Pancreas (tissue), 10 donors: ENCODE measurements at places on chromosomes 4 and X. TPM values are rescaled to one million over a fixed set of nuclear protein-coding genes. Genes with fewer than 3 reads are reported as not detected.

NSUN7 gene
- 6.5 TPM for total RNA-seq

FMR1NB gene
- not detected for total RNA-seq

TLR10 gene
- 0.04 TPM for total RNA-seq

RAB41 gene
- total RNA-seq: not detected

MAD2L1 gene
- 1.8 TPM for total RNA-seq

MTCP1 gene
- 18.3 TPM for total RNA-seq

BEX2 gene
- 19.0 TPM for total RNA-seq

MTMR8 gene
- total RNA-seq: 0.91 TPM

GLRA3 gene
- 0.05 TPM for total RNA-seq

FAM47A gene
- not detected for total RNA-seq

DNA sequence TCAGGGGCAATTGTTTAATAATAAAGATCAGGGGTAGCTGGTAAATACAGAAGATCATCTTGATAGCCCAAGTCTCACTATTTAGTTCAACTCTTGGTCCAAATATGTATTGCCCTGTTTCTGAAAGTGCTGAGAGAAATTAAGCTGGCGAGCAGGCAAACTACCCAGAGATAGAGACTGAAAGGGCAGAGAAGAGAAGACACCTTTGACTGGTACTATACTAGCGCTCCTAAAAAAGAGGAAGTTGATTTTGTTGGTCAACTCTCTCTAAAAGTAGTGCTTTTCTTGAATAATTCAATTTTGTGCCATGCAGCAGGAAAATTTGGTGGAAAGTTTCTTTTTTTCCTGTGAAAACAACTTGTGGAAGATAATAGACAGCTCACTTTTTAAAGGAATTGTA, 64.0 kb downstream of the IGSF1 start:
- DNase-seq: no peak

DNA sequence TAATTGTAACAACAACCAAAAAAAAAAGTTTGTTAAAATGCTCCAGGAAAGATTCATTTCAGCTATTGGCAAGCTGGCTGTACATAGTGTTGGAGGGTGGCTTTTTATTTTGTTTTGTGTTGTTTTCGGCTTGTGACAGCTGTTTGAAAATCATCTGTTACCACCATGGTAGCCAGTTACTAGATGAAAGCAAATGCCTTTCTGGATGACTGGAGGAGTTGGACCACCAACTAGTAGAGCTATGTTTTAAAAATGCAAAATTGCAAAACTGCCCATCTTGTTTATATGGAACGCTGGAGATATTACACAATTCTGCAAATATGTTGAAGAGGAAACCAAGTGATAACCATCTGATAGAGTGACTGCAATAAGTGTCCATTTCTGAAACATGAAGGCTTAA, 53.2 kb upstream of the TNIP3 start:
- no peak for DNase-seq

- DNase-seq: no peak
Measured at GRCh38 chrX:154517101-154517781, 1.2 kb upstream of the FAM3A start.

DNA sequence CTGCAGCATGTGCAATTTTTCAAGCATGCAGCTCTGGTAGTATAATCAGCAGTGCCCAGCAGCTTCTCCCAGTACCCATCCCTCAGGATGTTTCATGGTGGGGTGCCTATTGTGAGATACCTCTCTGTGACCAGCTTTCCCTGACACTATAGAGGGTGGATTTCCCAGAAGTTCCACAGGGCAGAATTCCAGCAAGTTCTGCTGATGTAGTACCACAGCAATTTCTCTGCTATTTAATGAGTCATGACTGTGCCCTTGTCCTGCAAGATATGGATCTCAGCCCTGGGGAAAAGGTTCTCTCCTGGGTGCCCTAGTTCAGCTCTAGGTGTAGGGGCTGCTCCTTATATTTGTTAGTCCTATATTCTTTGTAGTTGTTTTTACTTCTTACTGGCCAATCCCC, 174.8 kb downstream of the ENOX2 start:
- DNase-seq: no peak

DNA sequence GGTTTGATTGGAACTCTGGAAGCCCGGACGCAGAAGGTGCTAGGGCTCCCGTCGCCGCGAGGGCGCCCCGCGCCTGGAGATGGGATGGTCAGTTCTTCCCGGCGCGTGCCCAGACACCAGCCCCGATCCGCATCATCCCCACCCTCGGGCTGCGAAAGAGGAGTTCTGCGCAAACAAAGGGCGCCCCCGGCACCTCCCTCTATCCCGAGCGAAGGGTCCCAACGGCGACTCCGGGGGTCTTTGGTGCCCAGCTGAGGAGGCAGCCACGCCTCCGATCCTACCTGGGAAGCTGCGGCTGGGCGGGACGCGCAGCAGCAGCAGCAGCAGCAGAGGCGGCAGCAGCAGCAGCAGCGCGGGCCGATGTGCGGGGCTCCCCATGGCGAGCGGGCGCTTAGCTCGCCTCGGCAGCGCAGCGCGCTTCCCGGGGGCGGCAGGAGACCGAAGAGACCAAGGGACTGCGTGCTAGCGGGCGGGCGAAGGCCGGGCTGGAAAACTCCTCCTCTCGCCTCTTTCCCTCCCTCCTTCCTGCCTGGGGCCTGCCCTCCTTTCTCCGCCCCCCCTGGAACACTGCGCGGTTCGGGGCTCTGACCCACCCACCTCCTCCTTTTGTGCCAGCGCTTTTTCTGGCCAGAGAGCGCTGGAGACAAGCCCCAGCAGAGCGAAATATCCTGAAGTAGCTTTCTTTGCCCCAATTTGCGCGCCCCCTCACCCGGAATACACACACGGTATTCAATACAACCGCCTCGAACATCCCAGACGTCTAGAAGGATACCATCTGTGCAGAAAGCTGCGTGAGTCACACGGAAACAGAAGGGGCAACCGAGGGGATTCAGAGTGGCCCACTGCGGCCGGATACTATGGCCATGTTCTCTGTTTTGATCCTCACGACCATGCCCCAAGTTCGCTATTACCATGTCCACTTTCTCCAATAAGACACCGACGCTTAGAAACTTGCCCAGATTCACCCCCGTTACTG, at the start of gene SRPX:
Gene SRPX (minus strand): TSS at position 457 of the 976 bp plus-strand sequence. CDS start 79 bp downstream, at position 378.
- DNase-seq: no peak

GRCh38 chrX:153688911-153689590, 1.3 kb downstream of the SLC6A8 start:
- no peak for DNase-seq

DNA sequence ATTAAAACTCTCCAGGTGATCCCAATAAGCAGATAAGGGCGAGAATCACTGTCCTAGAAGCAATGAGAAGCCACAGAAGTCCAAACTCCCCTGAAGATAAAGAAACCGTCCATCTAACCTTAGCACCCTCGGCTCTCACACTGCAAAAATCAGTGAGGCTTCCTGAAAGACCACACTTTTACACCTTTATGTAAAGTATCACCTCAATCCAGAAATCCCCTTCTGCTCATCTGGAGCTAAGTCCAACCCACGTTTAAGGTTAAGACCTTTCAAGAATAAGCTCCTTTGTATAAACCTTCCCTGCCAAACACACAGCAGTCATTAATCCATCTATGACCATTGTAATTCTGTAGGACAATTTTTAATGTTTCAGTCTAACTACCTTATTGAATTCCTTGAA, 41.7 kb downstream of the LIN54 start:
- no peak for DNase-seq

DNA sequence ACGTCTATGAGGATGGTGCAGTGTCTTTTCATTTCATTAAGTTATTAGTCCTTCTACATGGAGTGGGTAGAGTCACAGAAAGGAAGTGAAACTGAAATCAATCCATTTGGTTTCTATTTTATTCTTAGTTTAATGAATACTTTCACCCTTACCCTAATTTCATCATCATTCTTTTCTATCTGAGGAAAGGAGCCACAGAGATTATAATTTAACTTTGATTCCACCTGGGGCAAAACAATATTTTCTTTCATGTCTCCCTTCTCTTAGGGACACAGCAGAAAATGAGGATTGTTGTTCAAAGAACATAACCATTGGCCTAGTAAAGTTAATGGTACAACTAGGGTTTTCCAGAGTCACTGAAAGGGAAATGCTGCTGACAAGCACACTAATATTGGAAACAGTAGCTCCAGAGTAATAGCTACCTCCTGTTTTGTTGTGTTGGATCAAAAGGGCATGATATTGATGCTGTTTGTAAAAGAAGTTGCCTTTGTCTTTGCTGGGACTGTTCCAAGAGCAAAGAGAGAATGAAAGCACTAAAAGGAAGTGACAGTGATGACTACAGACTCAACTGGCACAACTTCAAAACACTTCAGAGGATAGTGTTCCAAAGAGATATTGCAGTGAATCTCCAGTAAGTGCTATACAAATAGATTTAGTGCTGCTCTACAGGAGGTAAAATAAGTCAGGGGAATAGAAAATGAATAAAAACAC, 247.1 kb upstream of the PITX2 start:
- DNase-seq: no peak

- no peak for DNase-seq
Measured at GRCh38 chr4:5918331-5918985, 25.6 kb upstream of the CRMP1 start.

- DNase-seq: no peak
Measured at GRCh38 chr4:107837776-107838618, 13.3 kb downstream of the SGMS2 start.

DNA sequence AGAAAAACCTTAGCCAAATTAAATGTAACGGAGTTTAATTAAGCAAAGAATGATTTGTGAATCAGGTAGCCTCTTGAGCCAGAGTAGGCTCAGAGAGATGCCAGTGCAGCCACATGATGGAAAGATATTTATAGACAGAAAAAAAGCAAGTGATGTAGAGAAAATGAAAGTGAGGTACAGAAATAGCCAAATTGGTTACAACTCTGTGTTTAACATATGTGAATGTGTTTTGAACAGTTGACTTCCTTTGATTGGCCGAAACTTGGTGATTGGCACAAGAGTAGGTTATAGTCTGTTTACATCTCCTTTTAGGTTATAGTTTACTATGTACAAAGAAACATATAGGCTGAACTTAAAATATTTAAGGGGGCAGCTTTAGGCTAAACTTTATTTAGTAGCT, 459.9 kb upstream of the BOD1L1 start:
- DNase-seq: no peak

DNA sequence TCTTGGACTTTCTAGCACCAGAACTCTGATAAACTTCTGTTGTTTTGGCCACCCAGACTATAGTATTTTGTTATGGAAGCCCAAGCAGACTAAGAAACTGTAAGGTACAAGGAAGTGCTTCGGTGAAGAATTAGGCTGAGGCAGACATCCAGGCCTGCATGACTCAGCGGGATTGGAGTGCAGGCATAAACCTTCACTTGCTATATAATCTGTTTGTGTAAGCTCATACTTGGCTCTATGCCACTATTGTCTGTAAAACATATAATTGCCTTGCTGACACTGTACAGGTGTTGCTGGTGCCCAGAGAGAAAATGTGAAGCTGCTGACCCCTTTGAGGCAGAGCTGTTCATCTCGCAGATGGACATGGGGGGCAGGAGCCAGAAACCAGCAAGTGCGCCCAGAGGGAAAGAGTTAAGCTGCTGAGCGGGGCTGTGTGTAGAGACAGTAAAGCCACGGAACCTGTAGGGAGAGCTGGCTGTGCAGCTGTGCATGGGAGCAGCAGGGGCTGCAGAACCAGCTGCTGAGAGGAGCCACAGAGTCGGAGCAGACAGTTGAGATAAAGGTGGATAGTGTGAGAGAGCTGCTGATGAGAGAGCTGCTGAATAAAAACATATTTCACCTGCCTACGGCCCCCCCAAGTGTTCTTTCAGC, 96.2 kb downstream of the RBM46 start:
- no peak for DNase-seq
